ENCODE measurements at places on chromosomes 1 and 21.

- no peak for DNase-seq
These were observed 45.4 kb downstream of the PLEKHA6 start for GRCh38 chr1:204314171-204314892.

DNA sequence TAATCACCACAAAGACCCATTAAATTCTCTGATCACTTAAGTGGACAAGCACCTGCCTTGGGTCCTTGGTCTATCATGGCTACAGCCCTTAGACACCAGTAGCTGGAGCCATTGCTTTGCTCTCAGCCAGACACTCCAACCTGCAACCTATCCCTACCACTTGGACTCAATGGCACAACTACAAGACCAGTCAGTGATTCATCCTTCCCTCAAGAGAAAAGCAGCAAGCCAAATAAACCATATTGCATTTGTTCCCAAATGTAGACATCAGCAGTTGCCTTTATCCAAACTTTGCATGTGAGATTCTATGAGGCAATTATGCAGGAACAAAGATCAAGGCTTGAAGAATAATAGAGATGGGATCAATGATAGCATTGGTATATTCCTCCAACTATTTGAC is 263.4 kb downstream of the HHIPL2 start:
- no peak for DNase-seq

DNA sequence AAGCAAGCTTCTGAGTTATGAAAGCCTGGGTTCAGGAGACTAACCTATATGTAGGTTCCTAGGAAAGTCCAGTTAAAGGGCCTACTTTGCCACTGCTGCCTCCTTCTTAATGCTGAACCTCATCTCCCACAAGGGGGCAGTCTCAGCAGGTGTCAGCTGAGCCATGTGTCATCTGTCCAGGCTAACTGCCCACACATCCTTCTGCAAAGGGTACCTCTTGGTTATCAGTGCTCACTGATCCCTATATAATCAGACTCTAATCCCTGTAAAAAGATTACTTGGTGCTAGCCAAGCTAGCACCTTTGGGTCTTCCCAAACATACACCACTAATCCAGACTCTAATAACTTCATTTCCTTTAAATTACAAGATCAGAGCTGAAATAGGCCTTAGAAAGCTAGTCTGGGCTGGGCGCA is 9.0 kb downstream of the PRDX1 start:
- DNase-seq: peak; percentile 60

DNA sequence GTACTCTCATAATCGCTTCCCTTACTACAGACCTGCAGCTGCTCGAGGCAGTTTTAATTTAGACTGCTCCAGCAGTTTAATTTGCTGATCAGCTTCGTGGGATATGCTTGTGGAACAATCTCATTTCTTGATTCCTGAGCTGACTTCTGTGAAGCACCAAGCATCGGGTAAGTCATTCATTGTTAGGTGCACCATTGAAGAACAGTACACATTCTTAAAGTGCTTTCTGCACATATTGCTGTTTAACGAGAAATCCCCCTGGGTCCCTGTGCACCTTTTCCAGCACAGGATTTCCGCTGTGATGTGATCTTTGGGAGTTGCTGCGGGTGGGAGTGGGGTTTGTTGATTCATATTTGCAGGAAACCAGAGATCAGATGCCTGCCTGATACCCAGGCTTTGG is 9.1 kb downstream of the GALNT2 start:
- no peak for DNase-seq

DNA sequence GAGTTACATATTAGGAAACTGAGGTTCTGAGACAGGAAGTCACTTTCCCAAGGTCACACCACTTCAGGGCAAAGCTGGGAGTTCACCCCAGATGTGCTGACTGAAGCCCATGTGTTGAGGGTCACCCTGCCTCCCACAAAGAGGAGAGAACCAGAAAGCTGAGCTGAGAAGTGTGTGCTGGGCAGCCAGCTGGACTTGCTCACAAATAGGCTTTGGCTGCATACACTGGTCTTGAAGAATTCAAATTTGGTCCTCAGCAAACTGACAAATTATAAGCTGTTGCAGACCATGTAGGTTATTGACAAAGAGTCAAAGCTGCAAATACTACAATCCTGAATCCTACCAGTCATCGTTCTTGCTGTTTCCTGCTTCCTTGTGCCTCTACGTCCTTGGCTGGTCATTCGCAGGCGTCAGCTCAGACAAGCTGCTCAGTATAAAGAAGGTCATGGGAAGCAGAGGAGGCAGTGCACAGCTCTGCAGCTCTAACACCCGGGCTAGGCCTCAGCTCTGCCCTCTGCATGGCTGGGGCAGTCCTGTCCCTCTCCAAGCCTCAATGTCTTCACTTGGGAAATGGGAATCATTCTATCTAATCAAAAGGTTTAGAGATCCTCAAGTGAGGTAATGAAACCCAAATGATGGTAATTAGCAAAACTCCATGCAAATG is 40.0 kb downstream of the CDCP2 start:
- DNase-seq: no peak

DNA sequence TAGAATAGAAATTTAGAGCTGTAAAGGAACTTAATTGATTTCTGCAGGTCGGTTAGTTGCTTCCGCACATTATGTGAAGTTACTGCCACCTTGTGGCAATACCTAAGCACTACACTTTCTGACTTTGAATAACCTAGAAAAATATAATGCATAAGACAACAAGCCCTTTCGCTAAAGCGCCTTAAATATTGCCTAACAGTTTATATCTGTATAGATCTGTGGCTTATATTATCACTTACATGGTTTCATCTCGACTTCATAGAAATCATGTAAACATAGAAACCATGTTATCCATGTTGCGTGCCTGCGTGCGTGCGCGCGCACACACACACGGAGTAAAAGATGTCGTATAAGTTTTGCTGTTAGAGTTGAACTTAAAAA is 10.9 kb upstream of the IFI16 start:
- peak; percentile 55 for DNase-seq

All from Kasumi-1 (cell line).